ENCODE measurements at places on chromosomes 3 and 15. TPM values are rescaled to one million over a fixed set of nuclear protein-coding genes. Genes with fewer than 3 reads are reported as not detected.

IMPG2 gene
- total RNA-seq: under 0.01 TPM

ATP11B gene
- total RNA-seq: 77.9 TPM

- no peak for DNase-seq
These were observed 13.3 kb downstream of the NLGN1 start for GRCh38 chr3:173410849-173411248.

DNA sequence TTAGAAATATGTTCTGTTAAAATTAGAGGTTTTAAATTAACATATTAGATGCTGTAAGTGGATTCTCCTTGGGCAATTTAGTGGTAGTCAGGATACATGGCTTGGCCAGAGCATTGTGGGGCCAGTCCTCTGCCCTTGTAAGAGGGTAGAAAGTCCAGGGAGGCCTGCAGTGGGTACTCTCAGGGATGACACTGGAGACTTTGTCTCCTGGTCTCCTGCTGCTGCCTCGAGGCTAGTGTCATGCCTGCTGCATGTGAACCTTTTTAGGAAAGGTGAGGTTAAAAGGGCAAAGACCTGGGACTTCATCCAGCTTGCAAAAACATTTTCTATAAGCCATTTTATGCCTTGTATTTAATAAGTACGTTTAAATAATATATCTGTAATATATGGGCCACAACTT lies 96.8 kb upstream of the PROK2 start:
- DNase-seq: no peak

DNA sequence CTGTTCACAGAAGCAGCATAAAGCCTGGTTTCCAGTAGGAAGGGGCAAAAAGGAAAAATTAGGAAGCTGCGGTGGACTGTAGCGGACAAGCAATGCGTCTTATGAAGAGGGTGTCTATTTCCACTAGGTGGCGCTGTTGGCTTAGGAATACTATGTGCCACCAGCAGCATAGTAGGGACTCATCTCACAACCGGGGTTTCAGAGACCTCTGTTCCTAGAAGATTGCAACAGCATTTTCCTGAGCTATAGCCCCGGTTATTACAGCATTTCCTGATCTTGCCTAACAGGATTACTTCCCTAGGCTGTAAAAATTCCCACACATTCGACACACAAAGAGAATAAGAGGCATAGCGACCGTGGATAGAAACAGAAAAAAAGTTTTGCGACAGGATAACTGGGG lies 683.0 kb downstream of the TBL1XR1 start:
- DNase-seq: peak; percentile 49

DNA sequence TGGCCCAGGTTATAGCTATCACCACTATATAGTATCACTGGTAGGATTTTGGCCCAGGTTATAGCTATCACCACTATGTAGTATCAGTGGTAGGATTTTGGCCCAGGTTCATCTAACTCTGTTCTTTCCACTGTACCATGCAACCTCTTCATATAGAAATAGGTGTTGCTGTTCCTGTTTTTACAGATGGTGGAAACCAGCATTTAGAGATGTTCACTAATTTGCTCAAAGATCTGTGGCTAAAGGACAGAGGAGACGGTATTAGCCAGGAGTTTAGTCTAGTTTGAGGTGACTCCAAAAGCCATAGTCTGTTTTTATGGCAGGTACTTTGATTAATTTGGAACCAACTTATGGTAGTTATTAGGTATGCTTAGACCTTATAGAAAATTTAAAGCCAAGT lies 3.1 kb downstream of the LRCH3 start:
- DNase-seq: no peak

DNA sequence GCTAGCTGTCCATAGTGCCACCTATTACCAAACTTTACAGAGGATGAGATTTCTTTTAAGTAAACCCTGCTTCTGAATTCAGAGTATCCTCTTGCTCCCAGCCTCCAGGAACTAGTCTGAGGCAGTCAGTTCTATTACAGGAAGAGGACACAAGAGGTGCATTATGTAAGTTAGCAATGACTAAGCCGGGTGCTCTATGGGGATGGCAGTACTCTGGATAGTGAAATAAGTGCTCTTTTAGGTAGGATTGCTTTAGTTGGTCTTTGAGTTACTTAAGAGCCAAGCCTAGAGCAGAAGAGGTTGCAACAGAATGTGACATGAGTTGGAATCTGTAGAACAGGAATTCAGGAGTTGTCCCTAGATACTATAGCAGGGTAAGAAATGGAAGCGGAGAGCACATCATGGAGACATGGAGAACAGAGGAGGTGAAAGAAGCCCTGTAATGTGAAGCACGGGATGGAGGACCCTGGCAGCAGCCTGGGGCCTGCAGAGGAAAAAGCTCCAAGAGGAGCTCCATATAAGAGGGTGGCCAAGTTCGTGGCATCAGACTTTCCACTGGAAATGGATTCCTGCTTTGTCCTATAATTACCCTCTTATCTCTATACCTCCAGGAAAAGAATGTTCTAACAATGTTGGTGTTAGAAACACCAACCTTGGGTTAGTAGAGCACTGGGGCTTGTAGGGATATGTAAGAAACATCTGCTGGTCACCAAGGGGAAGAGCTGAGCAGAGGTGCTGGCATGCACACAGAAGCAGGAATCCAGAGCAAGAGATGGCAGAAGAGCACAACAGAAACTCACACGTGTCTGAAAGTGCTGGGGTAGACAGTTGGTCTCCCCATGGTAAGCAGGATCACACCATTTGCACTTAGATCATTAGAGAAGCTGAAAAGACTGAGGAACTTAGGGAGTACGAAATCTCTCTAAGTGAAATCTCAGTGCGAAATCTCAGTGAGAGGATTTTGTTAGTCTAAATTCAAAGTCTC lies 851.1 kb downstream of the FHIT start:
- DNase-seq: no peak

GRCh38 chr3:15281817-15282216 lies 50.6 kb downstream of the SH3BP5 start:
- DNase-seq: no peak
